ENCODE measurements at places on chromosomes 4 and X.

GRCh38 chrX:93422693-93423092 lies 250.7 kb downstream of the NAP1L3 start:
- peak; percentile 76 for DNase-seq

DNA sequence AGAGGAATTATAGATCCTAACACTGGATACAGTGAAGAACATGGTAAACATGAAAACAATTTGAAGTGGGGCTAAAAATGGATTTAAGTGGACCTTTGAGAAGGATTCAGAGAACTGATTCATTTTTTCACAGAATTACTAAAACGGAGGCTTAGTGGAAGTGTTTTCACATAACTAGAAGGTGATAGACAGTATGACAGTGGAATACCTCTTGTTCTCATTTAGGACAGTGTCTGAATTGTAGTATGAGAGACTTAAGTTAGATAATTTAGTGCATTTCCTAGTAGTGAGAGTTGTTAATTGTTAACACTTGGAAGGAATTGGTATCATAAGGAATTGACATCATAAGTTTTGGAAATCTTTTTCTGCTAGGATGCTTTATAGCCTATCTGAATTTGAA lies 64.1 kb downstream of the FIP1L1 start:
- DNase-seq = no peak

GRCh38 chr4:88696630-88697029 lies 999 bp downstream of the NAP1L5 start:
- DNase-seq = no peak

DNA sequence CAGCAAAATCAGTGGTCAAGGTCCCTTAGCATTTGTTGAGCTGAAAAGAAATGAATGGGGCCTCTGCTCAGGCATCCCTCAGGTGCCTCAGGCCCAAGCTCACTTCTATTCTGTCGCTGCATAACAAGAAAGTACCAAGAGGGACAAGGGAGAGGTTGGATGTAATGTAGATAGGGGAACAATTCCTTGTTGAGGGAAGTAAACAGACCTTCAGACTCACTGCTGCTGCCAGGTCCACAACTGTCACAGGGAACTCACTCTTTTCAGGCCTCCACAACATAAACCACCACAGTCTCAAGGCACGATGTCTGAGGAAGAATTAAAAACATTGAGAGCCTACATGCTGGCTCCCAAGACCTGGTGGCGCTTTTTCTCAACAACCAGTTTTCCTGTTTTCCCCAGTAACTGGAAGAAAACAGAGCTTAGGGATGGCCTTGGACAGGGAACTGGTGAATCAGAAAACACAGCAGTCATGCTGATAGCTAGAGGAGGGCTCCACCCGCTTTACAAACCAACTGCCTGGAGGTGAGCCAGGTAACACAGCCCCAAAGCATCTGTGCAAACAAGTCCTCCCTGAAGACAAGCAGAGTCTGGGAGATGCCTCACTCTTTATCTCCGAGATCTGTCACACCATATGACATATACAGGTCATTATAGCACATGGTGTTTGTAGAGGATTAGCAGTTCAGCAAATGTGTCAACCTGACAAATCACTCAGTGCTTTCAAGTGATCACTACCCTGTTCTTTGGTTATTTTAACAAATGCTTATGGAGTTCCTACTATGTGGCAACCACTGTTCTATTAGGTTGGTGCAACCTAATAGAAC lies 14.3 kb upstream of the AWAT1 start:
- no peak for DNase-seq

DNA sequence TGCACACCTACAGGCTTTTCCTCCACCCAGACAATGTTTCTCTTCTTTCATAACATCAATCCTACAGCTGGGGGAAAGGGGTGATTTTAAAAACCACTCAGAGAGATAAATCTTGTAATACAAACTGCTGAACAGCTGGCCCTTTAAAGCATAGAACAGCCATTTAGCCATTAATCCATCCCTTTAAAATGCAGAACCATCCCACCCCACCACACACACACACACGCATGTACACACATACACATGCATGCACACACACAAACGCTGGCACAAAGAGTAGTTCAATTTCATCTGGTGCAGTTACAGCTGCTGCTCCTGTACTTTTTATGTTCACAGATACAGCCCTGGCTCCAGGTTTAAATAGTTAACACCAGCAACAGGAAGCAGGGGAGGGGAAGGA lies 426.1 kb downstream of the MID1IP1 start:
- DNase-seq = no peak

- DNase-seq = no peak
Observed at GRCh38 chr4:24511371-24512063, 72.8 kb downstream of the DHX15 start.

GRCh38 chrX:12979616-12980015 lies 4.7 kb downstream of the TMSB4X start:
- no peak for DNase-seq

DNA sequence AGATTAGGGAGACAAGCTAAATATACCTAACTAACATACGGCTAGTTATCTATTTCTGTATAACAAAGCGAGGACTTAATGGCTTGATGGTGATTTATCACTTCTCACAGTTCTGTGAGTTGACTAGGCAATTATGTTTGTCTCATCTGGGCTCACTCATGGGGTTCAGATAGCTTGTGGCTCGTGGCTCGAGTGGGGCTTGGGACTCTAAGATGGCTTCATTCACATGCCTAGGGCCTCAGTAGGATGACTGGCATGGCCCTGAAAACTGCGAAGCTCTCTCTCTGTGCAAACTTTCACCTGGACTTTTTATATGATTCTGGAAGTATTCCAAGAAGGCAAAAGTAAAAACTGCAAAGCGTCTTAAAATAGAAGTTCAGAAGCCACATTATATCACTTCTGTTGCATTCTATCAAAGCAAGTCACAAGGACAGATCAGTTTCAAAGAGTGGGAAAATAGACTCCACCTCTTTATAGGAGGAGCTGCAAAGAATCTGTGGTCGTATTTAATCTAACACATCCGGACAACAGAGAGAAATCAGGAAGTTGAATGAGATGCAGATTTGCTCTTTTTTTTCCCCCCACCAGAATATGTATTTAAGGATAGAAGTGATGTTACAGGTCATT lies 491.2 kb downstream of the INPP4B start:
- DNase-seq = no peak

- DNase-seq = no peak
Observed at GRCh38 chr4:14478504-14478903, 523.8 kb upstream of the CPEB2 start.

- DNase-seq = peak; percentile 87
Observed at GRCh38 chrX:103310555-103311398, at the start of gene BEX2. Gene BEX2 (minus strand): TSS chrX:103310990. CDS start chrX:103309976, 1,014 bp downstream.

- DNase-seq = no peak
Observed at GRCh38 chr4:167721617-167722486, 370.5 kb upstream of the ANXA10 start.

GRCh38 chr4:112604589-112604988 lies 32.1 kb downstream of the ZGRF1 start:
- peak; percentile 72 for DNase-seq

- no peak for DNase-seq
Observed at GRCh38 chrX:151793886-151794285, 59.3 kb downstream of the CNGA2 start.

DNA sequence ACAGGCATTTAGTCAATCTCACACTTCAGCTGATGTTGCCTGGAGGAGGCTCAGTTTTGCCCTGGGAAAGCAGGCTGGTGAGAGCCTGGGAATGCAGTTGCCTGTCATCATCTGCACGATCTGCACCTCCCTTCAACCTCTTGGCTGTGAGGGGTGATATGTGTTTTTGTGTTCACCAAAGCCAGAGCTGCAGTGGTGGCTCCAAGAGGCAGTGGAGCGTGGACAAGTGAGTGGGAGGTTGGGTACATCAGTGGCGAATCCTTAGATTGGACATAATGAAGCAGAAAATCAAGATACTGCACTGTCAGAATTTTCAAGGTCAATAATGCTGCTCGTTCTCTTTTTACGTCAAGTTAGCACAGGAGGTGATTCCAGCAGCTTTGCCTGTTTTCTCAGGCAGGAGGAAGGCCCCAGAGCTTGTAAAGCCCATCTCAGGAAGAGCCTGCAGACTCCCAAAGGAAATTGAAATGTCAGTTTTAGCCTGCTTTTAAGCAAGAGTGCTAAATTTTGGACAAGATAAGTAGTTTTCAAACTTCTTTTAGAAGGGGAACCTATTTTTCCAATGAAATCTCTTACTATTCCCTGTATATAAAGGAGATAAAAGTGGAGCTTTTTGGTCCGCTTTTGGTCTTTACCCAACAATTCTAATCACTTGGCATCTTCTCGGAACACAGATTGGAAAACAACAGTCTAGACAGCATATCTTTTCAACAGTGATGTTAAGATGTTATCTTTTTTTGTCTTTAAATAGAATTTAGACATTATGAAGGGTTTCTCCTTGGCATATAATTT lies 92.8 kb downstream of the FRAS1 start:
- DNase-seq = no peak

GRCh38 chr4:61485056-61485455 lies 284.9 kb downstream of the ADGRL3 start:
- no peak for DNase-seq

GRCh38 chr4:8176547-8177399 lies 18.2 kb upstream of the ABLIM2 start:
- peak; percentile 74 for DNase-seq

- no peak for DNase-seq
Observed at GRCh38 chrX:701673-702072, 71.1 kb downstream of the SHOX start.

DNA sequence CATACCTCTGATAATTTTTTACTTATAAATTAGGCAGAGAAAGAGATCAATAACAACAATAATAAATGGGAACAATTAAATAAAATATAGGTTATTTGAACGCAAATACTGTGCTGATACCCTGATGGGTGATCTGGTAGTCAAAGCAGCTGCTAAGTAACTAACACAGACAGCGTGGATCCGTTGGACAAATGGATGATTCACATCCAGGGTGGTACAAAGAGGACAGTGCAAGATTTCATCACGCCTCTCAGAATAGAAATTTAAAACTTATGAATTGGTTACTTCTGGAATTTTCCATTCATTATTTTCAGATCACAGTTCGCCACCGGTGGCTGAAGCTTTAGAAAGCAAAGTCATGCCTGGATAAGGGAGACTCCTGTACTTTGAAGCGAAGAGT lies 1066.0 kb upstream of the ADGRL3 start:
- DNase-seq = no peak

DNA sequence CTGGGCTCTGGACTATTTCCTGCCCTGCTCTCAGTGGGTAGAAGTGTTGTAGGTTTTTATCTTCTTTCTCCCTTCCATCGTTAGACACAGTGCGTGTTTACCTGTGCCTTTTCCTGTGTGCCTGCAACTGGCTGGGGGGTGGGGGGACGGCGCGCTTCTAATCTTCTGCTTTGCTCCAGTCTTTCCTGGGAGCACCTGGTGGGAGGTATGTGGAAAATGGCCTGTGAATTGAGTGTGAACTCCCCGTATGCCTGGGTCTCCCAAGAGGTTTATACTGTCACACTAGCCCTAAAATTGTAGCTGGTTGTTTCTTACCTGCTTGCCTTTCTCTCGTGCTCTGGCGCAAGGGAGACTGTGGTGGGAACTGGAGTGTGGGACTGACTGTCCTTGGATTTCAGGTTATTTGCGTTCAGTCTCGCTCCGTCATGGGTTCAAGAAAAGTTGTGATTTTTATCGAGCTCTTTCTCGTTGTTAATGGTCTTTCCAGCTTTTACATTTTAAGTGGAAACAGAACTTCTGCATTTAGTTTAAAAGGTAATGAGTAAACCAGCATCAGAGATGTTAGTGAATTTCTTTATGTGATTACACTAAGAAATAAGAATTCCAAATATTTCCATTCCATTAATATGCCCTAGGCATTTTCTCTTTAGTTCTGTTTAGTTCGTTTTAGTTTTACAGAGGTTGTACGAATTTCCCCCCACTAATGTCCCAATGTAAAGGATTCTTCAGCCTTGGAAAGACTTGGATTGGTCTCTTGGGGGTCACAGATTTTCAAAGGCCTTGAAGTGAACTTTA lies 15.3 kb downstream of the MRPL1 start:
- no peak for DNase-seq

- no peak for DNase-seq
Observed at GRCh38 chr4:8648816-8649630, 56.5 kb downstream of the CPZ start.

DNA sequence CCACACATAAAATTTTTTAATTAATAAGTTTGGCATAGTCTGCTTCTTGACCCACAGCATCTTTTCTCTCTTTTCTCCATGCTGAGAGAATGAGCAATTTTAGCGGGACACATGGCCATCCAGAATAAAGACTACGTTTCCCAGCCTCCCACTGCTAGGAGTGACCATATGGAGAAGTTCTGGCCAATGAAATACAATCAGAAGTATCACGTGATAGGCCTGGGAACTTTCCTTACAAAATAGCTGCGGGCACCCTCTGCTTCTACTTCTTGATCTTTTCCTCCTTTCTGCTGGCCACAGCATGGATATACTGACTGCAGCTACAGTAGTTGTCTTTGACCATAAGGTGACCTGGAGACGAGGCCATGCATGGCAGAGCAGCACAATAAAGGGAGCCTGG lies 348.0 kb downstream of the BCOR start:
- DNase-seq = no peak

DNA sequence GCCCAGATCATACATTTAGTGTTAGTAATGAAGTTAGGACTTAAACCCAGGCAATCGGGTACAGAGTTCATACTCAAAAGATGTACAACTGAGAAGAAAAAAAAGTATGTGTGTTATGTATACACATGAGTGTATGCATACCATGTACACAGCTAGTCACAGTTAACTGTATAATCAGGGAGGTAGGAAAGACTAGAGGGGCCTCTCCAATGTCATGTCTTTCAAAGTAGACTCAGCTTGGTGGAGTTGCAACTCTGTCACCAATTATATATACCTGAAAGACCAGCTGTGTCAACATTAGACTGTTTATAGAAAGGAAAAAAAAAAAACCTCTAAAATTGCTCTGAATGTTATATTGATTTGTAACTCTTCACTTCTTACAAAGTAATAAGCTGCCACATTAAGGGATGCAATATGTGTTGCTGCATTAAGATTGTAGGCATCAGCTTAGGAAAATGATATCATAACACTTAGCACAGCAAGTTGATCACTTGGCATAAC lies 167.5 kb downstream of the DCTD start:
- DNase-seq = no peak

DNA sequence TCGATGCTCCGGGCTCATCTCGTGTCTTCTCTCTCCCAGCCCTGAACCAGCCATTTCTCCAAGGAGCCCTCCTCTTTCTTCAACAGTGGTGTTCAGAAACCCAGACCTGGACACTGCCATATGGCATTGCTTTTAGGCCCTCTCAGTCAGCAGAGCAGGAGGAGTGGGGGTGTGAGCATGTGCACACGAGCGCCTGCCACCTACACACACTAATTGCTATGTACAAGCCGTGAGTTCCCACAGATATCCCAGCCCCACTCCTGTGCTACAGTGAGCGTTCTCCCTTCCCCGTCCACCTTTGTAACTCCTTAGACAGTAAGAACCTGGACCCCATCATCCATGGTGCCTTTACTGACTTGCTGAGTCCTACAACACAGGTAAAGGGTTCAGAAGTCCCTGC lies 53.8 kb downstream of the TNIP2 start:
- no peak for DNase-seq

GRCh38 chr4:123622572-123622971 lies 226.0 kb downstream of the SPRY1 start:
- no peak for DNase-seq

All from neural progenitor cell (in vitro differentiated cells).